T-helper 1 cell (primary cell): ENCODE measurements at places on chromosomes 16 and 17.

GRCh38 chr16:3732171-3732570, 14.8 kb upstream of the TRAP1 start:
- no peak for DNase-seq

DNA sequence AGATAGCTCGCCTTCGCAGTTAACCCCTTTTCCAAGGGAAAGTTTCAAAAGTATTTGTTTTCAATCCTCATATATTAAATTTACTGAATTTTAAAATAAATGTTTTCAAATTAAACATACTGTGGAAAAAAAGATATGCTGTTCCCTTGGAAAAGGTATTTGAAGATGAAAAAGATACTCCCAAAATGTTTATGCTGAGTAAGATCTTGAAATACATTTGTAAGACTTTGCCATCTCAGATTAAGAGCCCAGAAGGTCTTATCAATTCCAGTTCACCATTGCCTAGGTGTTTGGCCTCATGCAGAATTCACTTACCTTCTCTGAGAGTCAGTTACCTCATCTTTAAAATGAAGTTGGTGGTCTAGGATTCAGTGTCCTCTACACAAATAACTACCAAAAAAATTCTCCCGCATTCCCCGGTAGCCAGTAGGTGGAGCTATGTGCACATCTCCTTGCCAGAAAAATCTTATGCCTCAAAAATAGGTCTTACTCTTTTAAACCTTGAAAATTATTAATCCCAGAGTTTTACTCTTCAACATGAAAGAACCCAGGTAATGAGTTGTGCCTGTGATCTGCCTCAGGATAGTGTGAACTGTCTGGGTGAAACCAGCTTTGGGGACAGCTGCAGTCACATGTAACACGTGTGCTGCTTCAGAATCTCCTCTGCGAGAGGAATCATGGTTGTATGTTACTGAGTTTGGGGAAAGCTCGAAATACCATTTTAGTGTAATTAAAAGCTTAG, 178.3 kb downstream of the MRTFB start:
- peak; percentile 41 for DNase-seq

- no peak for DNase-seq
Measured at GRCh38 chr17:41539979-41540701, 12.0 kb upstream of the KRT19 start.

GRCh38 chr17:35879773-35880654, at the start of gene CCL5:
Gene CCL5, minus strand, starts transcription at chr17:35880360.
- DNase-seq: peak; percentile 41

DNA sequence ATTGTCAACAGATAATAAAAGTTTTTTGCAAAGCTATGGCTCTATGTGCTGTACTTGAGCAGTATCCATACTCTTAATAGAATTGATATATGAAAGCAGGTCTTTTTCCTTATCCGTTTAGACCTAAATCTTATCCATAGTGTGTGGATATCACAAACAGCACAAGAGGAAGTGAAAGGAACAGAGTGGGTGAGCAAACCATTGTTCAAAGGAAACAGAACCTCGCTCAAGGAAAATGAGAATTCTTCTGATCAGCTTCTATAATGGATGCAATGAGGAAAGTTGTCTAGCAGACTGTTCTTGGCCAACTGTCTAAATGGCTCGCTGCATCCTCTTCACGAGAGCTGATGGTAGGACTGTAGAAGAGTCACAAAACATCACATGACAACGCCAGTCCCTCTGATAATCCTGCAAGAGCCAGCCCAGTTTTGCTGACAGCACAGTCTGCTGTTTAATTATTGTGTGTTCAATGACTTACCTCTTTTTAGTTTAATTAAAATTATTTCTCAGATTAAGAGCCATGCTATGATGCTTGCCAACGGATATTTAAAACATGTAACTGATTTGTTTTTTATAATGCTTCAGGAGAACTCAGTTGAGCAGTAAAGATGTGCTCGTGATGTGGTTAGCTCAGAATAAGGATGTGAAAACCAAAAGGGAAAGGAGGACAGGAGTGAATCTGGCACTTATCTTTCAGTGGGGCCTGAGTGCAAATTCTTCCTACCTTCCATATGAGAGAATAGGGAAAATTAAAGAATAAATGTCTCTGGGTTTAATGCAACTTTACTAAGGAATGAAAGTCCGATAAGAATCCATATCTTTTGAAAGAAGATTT, 38.5 kb downstream of the WWOX start:
- no peak for DNase-seq

GRCh38 chr17:29368926-29369325, 21.2 kb upstream of the TAOK1 start:
- DNase-seq: no peak

DNA sequence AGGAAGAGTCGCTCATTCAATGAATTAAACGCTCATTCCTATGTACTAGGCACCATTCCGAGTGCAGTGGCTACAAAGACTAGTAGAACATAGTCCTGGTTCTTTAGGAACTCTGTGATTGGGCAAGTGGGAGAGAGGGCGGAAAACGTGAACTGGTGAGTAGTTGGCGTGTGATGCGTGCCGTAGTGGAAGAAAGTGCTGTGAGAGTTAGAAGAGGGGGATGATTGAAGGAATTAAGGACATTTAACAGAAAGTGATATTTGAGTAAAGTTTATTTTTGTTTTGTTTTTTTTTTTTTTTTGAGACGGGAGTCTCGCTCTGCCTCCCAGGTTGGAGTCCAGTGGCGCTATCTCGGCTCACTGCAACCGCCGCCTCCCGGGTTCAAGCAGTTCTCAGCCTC, 7.9 kb upstream of the SLFN14 start:
- peak; percentile 23 for DNase-seq
